ENCODE measurements at places on chromosomes 6 and 20. TPM values are rescaled to one million over a fixed set of nuclear protein-coding genes. Genes with fewer than 3 reads are reported as not detected.

DNA sequence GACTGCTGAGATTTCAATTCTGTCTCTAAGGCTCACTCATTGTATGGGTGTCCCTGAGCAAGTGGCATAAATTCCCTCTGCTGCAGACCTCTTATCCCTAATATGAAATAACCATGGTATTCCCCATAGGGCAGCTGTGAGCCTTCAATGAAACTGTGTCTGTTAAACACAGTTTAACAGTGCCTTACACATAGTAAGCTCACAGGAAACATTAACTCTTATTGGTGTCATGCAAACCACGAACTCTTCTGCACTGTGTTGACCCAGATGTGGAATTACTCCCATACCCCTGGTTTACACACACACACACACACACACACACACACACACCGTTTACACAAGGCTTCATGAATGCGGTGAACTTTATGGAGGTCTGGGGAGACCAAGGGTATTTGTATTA lies 23.2 kb downstream of the DAAM2 start:
- DNase-seq = no peak

DNA sequence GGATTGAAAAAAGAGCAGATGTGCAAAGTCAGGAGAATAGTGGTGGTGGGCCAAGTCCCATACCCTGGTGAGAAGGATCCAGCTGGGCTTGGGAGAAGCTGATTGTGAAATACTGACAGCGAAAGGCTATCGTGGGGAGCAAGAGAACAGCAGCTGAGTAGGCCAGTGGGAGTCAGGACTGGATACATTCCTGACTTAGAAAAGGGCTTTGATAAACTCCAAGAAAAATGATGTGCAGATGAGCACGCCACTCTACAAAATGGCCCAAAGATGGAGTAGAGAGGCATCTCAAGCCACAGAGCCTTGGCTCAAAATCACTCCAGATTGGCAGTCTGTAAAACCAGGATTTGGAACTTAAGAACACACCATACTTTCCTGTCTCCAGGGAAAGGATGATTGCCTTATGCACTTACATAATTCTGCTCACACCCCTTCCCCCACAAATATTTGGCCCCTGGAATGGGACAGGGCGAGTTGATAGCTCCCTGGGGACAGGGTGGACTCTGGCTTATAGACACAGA lies 578.7 kb downstream of the MAFB start:
- no peak for DNase-seq

GRCh38 chr6:160667639-160668481 lies 3.8 kb upstream of the LPA start:
- DNase-seq = peak; percentile 48

Gene ECT2L
- total RNA-seq = 0.18 TPM

DNA sequence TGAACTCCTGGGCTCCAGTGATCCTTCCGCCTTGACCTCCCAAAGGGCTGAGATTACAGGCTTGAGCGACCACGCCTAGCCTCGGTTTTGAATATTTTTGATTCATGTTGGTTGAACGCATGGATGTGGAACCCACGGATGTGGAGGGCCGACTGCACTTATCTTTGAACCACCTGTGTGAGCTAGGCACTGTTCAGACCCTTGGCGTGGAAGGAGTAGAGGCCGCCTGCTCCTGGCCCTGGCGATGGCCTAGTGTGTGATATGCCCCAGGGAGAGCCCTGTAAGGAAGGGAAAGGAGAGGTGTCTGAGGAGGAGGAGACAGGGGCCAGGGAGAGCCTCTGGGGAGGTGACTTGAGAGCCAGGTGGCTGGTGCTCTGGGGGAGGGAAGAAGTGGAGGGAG lies 64.3 kb downstream of the BCAS4 start:
- DNase-seq = no peak

Gene CFB
- total RNA-seq = 8.4 TPM

DNA sequence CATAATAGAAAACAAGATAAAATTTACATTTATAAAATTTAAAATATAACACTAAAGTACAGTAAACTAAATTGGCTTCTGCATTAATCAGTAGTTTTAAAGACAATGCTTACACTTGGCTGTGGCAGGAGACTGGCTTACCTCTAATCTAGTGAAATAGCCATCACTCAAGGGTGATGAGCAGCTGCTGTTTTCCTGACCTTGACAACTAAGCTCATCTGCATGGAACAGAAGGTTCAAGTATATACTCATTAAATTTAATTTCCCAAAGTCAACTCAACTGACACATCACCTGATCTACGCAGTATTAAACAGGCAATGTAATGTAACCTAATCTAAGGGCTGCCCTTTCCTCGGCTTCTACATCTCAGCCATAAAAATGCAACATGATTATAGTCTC lies 14.5 kb downstream of the TMX4 start:
- no peak for DNase-seq

- DNase-seq = peak; percentile 75
Observed at GRCh38 chr6:126804332-126805064, 314.0 kb upstream of the RSPO3 start.

- DNase-seq = no peak
Observed at GRCh38 chr20:34401741-34402455, 38.8 kb downstream of the ITCH start.

- DNase-seq = no peak
Observed at GRCh38 chr6:14681699-14682487, 564.0 kb upstream of the JARID2 start.

Gene NNAT
- total RNA-seq = 8.8 TPM

DNA sequence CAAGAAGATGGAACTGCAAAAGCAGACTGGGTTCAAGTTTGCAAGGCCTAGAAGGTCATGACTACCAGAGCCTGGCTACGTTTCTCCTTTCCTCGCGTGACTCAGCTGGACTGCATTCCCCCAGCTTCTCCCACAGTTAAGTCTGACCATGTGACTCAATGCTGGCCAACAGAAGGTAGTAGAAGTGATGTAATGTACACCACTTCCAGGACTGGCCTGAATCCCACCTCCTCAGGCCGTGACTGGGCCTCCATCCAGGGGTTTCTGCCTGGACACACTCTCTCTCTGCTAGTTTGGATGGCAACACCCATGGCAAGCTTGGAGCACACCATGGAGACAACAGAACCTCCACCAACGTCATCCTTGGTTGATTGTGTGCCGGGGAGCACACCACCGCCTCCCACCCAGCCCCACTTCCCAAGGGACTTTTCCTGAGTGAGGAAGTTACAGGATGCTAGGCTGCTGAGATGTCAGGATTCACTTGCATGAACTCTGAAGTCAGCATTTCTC lies 112.0 kb upstream of the CDYL start:
- DNase-seq = no peak
